Renal cortex interstitium (tissue), 15 donors: ENCODE measurements at places on chromosomes 7 and 10. TPM values are rescaled to one million over a fixed set of nuclear protein-coding genes. Genes with fewer than 3 reads are reported as not detected.

- no peak for DNase-seq
Observed at GRCh38 chr7:37113661-37114355, 334.9 kb downstream of the ELMO1 start.

GRCh38 chr7:114645451-114645850 is 230.8 kb downstream of the FOXP2 start:
- DNase-seq = no peak

GRCh38 chr10:104680467-104681401 is 39.6 kb downstream of the SORCS3 start:
- DNase-seq = peak; percentile 30

- DNase-seq = no peak
Observed at GRCh38 chr10:116676118-116676517, 55.4 kb downstream of the PNLIPRP2 start.

GRCh38 chr7:23981314-23981713 is 271.3 kb downstream of the STK31 start:
- no peak for DNase-seq

- DNase-seq = no peak
Observed at GRCh38 chr10:124618470-124619073, 125.6 kb downstream of the FAM53B start.

The FAM25A gene
- polyA plus RNA-seq = not detected

The LLCFC1 gene
- polyA plus RNA-seq = 0.54 TPM

The ZNF789 gene
- polyA plus RNA-seq = 64.6 TPM
